ENCODE measurements at places on chromosomes 2 and 18.

- no peak for DNase-seq
These were observed 88.2 kb upstream of the HK2 start for GRCh38 chr2:74745766-74746165.

DNA sequence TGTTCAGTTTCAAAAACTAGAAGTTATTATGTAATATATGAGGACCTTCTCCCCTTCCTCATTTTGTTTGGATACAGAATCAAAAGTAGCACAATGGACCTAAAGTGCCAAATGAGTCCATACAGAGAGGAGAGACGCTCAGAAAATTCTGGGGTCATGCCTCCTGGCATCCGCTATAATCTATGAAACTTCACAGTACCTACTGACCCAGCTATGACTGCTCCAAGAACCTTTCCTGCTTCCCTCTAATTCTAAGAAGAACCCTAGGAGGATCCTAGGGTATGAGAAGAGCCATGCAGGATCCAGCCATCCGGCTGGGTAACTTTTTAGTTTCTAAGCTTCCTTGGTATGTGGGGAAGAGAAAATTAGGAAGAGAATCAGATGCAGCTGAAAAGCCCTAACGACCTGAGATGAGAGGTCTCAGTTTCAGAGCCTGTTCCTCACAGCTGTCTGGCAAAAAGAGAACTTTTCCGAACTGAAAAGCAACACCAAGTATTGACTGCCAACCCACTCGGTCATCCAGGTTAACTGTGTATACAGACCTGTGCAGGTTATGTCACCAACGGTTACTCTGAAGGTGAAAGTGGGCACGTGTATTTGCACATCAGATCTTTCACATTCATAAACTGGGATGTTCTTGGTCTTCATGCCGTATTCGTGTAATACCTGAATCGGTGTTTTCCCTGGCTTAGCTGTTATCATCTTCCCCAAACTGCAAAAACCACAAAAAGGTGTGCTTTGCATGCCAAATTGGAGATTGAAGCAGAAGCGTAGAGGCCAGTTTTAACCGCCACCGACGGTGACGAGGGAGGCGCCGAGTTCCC, 1.1 kb downstream of the PRKRA start:
- DNase-seq: no peak

DNA sequence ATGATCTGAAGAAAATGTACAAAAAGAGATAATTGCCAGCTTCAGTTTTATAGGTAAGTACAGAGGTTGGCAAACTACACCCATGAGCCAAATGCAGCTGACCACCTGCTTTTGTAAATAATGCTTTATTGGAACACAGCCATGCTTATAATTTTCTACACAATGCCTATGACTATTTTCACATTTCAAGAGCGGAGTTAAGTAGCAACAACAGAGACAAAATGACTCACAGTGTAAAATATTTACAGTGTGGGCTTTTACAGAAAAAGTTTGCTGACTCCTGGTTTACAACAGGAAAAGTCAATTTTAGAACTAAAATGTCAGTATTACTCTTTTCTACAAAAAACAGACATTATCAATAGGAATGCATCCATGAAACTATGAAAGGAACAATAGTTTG, 26.0 kb downstream of the CWC22 start:
- no peak for DNase-seq

DNA sequence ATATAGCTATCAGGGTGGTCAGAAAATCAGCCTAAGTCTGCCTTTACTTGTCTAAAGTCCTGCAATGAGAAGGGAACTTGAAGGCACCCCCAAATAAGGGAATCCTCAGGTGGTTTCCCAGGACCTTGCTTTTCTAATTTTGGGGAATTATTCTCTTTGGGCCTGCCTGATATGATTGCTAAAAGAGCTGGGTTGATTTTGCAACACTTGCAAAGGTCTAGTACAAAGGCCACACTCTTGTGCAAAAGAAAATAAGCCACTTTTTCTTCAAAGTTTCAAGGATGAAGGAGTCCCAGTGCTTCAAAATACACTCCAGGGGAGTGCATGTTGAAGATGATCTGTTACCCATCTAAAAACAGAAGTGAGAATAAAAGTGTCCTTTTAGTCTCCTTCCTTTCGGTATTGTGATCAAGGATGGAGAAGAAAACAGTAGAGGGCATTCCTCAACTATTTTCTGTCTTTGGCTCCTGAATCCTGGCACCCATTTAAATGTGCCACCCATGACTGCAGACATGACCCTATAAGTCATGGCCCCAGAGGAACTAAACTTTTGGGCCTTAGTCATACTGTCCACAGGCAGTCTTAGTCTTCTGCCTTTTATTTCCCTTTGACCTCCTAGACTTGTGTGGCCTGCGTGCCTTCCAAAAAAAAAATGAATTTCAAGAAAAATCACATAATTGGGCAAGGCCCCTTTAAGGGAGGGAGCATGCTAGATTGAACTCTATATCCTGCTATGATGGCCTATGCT, 5.1 kb downstream of the SULT1C3 start:
- DNase-seq: no peak

GRCh38 chr2:11505652-11506610, 27.9 kb upstream of the GREB1 start:
- no peak for DNase-seq

GRCh38 chr2:120682654-120683053, 53.0 kb upstream of the GLI2 start:
- no peak for DNase-seq

- no peak for DNase-seq
These were observed 114.7 kb upstream of the CXCR4 start for GRCh38 chr2:136232456-136233172.
